Subcutaneous preadipocyte (primary cell): ENCODE measurements at places on chromosomes 4 and X. TPM values are rescaled to one million over a fixed set of nuclear protein-coding genes. Genes with fewer than 3 reads are reported as not detected.

CCDC149 gene
- 4.1 and 4.4 TPM in 2 replicates for total RNA-seq

DSPP gene
- total RNA-seq = not detected in 2 replicates

NLRP2B gene
- not detected in 2 replicates for total RNA-seq

LRP2BP gene
- total RNA-seq = under 0.01 and 0.59 TPM in 2 replicates

KCNIP4 gene
- total RNA-seq = not detected in 2 replicates

SLAIN2 gene
- 37.8 and 58.5 TPM in 2 replicates for total RNA-seq

SAGE1 gene
- not detected in 2 replicates for total RNA-seq

MAGEA11 gene
- not detected in 2 replicates for total RNA-seq

PSAPL1 gene
- not detected in 2 replicates for total RNA-seq

NUDT10 gene
- 1.5 and 2.2 TPM in 2 replicates for total RNA-seq

CCKAR gene
- total RNA-seq = not detected in 2 replicates

ADAM29 gene
- not detected in 2 replicates for total RNA-seq

MAP3K15 gene
- total RNA-seq = not detected in 2 replicates

KLHL15 gene
- 7.0 and 8.8 TPM in 2 replicates for total RNA-seq

OTC gene
- total RNA-seq = not detected in 2 replicates

NOCT gene
- 9.9 and 29.5 TPM in 2 replicates for total RNA-seq

FHDC1 gene
- total RNA-seq = under 0.01 and 0.20 TPM in 2 replicates

APELA gene
- not detected in 2 replicates for total RNA-seq

RGN gene
- total RNA-seq = 0.98 and 1.5 TPM in 2 replicates

ASMT gene
- not detected in 2 replicates for total RNA-seq

OGT gene
- 112 and 150 TPM in 2 replicates for total RNA-seq

ADAMTS3 gene
- total RNA-seq = 1.1 and 1.2 TPM in 2 replicates

FAM149A gene
- 5.1 and 7.7 TPM in 2 replicates for total RNA-seq

TEX11 gene
- not detected in 2 replicates for total RNA-seq
